ENCODE measurements at places on chromosomes 11 and 22.

DNA sequence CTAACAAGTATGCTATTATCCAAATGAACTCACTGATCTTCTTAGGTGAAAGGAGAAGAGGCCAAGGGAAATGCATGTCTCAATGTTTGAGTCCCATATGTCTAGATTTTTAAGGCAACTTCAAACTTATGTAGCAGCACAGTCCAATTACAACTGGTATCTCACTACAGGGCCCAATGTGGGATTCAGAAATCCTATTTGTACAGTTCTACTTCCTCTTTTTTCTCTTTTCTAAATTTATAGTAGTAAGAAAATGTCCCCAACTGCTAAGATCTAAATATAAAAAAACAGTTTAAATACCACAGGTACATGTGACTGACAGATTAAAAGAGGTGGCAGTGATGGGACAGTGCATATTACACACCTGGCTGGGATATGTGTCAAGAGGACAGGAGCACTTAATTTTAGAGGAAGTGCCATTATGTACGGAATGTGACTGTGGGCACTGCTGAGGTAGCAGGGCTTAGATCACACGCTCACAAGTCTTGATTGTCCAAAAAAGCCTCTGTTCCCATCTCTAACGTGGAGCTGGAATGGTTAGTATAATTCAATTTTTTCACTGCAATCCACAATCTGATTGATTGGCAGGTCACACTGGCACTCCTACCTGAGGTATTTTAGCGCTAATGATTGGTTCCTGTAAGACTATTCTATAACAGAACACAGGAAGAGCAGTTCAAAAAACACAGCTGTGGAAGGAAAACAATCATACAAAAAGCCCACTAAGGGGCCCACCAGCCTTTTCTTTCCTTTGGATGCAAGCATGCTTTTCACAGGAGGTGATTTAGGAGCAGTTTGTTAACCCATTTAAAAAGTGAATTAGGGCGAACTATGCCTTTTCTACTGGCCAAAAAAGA, 34.6 kb downstream of the APOL5 start:
- no peak for DNase-seq

- DNase-seq, result no peak
Observed at GRCh38 chr11:83611600-83611999, 325.4 kb upstream of the CCDC90B start.

DNA sequence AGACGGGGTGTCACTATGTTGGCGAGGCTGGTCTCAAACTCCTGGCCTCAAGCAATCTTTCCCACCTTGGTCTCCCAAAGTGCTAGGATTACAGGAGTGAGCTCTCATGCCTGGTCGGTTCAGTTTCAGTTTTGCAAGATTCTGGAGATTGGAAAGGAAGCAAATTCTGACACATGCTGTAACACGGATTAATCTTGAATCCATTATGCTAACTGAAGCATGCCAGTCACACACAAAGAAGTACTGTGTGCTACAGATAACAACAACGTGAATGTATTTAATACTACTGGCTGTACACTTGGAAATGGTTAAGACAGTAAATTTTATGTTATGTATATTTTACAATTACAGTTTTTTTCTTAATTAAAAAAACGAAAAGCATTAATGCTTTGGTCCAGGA, 107.6 kb downstream of the MED15 start:
- DNase-seq, result no peak

DNA sequence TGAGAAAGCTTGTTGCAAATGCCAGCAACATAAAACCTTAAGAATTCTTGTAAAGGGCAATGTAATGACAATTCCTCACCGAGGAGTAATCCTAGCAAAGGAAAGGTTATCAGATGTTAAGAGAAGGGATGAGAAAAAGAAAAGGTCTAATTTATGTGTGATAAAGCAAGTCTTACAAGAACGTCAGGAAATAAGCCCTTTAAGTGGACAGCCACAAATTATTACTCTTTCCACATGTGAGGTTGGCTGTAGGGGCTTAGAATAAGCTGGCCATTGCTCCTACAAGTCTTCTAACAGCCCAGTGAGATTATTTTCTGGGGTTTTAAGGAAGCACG, 9.3 kb downstream of the LAYN start:
- DNase-seq, result no peak

DNA sequence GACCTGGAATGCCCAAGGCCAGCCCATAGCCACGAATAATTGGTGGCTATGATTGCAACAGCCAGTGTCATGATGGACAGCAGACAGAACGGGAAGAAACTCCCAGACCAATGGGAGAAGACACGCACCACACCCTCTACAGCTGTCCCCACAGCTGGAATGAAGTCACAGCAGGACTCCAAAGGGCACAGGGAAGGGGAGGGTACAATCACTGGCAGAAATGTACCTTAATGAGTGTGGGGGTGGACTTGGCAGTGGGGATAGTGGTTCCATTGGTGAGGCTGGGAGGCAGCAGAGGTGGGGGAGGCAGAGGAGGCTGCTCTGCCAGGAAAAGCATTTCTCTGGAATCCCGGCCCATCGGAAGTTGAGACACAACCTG, 52.9 kb downstream of the SGSM3 start:
- no peak for DNase-seq

DNA sequence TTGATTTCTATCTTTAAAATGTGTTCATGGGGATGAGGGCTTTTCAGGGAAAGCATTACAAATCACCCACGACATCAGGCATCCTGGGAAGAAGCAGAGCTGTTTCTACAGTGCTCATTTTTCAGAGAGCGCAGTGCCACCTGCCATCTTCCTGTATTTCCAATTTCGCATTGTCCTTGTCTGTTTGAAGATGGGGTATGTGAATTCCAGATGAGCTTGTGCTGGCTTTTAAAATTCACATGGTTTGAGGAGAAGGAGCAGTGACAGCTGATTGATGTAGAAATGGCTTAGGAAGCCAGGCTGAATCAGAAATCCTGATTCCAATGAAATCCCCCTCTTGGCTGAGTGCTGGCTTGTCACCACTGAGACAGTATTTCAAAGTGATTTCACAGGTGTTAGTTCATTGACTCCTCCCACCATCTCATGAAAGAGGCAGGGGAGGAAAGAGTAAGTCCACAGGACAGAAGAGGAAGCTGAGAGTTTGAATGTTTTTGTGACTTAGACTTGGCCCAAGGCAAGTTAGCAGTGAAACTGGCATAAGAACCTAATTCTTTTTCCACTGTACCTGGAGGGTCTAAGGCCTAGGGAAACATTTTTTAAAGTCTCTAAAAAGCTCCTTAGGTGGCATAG, 344.6 kb upstream of the C11orf87 start:
- no peak for DNase-seq

DNA sequence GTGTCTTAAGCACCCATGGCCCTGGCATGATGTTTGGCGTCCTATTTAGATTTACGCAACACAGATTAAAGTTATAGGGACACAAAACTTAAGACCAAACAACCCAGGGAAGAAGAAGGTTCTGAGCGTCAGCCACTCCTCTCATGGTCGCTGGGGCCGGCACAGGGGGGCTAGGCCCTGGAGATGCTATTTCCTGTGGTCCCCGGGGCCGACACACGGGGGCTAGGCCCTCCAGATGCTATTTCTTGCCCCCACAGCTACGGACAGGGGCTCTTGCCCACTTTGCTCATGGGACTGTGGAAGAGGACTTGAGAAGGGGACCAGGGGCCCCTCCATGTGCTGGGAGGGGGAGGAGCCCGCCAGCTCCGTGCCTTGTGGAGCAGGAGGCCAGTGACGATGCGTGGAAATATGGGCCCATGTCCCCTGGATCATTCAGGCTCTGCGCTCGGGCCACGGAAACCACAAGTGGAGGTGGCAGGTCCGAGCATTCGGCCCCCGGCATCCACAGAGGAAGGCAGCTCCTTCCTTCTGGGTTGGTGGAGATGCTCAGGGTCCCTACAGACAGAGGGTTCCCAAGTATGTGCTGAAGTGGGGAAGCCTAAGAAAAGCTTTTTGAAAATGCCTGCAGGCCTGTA, 711.1 kb downstream of the BRD1 start:
- no peak for DNase-seq

Measured in stimulated activated CD4-positive, alpha-beta T cell treated with anti-CD3 and anti-CD28 coated beads, Interleukin-15, amount 100 ng/mL, for 1 hour (primary cell).